ENCODE measurements at places on chromosomes 16 and 17.

DNA sequence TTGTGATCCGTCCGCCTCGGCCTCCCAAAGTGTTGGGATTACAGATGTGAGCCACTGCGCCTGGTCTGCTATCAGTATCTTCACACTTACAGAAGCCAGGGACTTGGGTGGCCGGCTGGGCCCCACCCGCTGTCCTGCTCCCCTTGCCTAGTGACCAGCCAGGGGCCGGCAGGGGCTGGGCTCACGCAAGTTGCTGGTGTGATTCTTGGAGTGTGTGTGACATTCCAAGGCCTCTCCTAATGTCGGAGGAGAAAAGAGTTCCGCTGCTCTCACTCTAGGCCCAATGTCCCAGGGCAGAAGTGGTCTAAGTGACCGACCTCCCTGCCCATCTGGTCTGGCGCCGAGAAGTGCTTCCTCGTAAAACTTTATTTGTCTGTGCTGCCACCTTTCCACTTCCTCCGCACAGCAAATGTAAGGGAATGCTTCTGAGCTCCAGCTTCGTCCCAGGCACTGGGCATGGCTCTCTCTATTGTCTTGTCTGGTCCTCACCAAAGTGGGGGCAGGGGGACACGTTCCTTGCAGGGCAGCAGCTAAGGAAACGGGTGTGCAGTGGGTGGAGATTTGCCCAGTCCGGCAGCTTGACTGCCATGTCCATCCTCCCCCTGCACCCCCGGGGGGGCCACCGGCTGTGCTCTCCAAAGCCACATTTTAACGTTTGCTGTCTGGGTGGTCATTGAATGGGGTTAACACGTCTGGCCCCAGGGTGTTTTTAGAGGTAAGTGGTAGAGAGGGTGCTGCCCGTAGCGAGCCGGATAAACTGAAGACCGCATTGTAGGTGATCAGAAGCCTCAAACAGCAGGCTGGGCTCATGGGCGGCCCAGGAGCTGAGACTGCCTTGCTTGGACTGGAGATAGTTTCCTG, 7.8 kb upstream of the GSE1 start:
- DNase-seq: no peak

GRCh38 chr16:49855822-49856671, at the start of gene ZNF423:
TSS of gene ZNF423 (minus strand) at chr16:49856112. CDS start at chr16:49855774, 338 bp downstream.
- DNase-seq: no peak

- DNase-seq: peak; percentile 54
Observed at GRCh38 chr16:85759631-85760419, 8.9 kb upstream of the C16orf74 start.

DNA sequence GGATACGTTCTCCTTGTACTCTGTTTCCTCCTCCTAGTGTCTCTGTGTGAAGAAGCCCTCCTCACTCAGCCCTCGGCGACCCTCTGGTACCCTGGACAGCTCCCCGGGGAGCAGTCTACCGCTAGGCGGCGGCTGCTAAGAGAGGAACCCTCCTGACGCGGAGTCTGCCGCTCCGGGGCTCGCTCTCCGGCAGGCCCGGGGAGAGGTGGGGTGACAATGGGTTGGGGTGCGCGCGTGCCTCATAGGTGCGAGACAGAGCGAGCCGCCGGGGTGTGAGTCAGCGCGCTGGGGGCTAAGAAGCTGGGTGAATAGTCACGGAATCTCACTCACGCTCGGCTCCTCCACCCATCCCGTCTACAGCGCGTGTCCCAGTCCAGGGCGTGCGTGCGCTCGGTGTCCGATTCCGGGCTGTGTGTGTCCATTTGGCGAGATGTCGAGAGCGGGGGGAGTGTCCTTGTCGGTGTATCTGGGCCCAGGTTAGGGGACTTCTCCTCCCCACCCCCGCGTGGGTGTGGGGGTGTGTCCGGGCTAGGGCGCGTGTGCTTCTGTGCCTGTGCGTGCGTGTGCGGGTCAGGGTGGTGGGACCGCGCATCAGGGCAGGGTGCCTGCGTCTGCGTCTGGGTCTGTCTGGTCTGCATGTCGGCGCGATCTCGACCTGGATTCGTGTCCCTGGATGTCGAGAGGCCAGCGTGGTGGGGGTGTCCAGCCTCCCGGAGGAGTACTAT, 577 bp upstream of the HS3ST2 start:
- peak; percentile 51 for DNase-seq

DNA sequence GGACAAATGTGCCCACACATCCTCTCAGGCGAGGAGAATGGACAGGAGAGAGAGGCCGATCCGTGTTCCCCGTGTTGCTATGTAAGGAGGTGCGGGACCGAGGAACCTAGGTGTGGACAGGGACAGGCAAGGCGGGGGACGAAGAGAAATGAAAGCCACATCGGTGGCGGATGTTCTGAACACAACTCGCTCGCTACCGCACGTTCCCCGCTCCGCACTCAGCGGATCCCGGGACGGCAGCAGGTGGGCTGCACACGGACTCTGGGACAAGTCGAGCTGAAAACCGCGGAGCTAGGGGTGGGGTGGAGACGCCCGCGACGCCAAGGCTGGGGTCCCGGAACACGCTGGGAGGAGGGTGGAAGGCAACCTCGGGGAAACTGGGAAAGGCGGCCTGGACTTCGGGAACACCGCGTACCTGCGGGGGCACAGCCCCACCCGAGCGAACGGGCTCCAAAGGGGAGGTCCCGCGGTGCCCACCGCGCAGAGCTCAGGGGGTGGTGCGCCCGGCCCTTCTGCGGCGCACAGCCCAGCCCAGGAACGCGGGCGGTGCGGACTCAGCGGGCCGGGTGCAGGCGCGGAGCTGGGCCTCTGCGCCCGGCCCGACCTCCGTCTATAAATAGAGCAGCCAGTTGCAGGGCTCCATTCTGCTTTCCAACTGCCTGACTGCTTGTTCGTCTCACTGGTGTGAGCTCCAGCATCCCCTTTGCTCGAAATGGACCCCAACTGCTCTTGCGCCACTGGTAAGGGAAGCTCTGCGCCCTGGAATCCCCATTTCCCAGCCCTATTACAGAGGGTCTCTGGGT, at the start of gene MT1E:
TSS of gene MT1E (plus strand) at position 642 of the 803 bp plus-strand sequence. CDS start at position 713, 71 bp downstream.
- DNase-seq: peak; percentile 44

GRCh38 chr17:5583426-5584382, 605 bp downstream of the NLRP1 start:
- DNase-seq: peak; percentile 22

- DNase-seq: peak; percentile 24
Observed at GRCh38 chr17:40485851-40486521, 15.4 kb downstream of the TNS4 start.

DNA sequence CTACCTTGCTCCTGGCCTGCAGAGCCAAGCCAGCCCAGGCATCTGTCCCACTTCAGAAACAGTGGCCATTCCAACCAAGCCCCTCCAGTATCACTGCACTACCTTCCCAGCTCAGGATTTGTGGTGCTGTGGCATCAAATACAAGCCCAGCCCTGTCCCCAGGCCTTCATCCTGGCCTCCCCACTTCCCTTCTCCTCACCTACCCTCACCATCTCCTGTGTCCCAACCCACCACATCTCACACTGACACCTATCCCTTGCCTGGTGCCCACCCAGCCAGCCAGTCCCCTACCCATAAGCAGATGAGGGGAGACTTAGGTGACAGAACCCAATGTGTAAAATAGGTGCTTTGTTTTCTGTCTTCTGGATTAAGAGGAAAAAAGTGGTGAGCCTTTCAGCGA, 66.0 kb upstream of the CDH5 start:
- no peak for DNase-seq

DNA sequence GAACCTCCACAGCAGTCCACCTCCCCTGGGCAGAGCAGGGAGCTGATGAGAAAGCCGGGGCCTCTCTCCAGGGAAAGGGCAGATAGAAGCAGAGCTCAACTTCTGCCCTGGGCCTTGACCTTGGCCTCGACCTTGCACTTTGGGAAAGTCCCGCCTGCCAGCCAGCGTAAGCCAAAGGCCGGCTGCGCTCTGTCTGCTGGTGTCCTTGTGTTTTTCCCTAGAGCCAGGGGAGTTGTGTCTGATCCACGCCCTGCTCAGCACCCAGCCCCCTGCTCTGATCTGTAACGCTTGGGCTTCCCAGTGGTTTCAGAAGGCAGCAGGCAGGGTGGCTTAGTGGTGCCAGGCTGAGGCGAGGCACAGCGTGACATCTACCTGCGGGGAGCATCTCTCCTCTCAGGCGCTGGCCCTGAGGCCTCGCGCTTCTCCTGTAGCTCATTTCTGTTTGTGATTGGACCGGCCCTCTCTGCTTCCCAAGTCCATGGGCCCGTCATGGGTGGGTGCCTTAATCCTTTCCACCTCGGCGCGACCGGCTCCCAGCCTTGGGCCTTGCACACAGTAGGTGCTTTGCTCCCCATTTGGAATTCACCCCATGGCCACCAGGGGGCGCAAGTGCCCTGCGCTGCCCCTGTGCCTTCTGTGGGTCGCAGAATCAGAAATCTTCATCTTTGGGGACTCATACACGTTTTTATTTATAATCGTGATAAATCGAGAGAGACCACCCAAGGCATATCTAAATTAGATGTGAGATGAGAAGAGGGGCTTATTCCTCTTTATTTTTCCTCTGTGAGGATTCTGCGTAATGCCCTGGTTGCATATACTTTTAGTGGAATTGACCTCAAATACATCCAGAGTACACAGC, 24.2 kb downstream of the SGSH start:
- peak; percentile 64 for DNase-seq

- DNase-seq: no peak
Observed at GRCh38 chr17:59826706-59827453, 65.9 kb downstream of the TUBD1 start.

DNA sequence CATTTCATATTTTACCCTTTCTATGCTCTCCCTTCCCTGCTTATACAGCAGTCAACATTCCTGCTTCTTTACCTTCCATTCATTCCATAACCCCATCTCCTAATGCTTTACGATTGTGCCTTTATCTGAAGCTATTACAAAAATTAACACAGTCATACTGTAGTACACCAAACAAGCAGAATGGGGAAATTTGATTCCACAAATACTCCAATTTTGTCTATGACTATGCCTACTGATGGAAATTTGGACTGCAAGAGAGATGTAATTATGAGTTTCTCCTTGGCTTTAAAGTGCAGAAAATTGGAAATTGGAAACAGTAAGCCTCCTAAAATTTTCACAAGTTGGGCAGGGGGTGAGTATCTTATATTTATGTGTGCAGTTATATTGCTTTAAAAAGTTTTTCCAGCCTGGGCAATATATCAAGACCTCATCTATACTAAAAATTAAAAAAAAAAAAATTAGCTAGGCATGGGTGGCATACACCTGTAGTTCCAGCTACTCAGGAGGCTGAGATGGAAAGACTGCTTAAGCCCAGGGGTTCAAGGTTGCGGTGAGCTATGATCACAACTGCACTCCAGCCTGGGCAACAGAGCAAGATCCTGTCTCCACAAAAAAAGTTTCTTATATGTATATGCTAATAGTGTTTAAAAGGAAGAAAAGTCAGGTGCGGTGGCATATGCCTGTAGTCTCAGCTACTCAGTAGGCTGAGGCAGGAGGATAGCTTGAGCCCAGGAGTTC, 3.0 kb downstream of the APPBP2 start:
- no peak for DNase-seq

- DNase-seq: no peak
Observed at GRCh38 chr16:66590322-66590721, 11.1 kb downstream of the CMTM2 start.

DNA sequence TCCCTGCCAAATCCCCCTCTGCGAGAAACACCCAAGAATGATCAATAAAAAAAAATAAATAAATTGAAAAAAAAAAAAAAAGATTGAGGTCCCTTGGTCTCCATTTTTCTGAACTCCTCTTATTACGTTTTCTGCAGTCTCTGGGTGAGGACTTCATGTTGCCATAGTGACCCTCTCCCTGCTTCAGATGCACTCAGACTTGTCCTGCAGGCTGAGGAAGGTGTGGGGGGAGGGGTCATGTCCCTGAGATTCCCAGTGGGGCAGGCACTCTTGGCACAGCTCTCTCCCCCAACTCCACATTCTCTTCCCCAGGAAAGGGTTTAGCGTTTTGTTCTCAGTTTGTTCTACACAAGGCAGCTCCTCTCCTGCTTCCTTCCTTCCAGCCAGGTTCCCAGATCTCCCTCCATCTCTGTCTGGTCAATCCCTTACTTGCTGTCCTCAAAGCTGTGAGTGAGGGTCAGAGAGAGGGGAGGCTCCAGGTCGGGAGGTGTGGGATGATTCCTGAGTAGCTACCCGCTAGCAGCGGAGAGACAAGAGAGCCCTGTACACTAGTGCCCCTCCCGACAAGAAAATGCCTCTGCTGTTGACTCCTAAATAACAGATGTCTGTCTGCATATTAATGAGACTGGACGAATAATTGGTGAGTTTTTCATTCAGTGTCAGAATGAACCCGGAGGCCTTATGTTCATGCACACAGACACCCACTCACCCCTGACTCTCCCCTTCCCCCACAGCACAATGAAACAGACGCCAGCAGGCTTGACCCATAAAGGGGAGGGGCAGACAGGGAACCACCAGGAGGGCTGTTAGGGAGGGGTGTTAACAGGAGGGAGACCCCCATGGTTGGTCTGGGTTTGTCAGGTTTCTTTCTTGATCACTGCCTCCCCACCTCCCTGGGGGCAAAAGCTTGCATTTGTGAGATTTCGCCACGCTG, 9.2 kb downstream of the RND2 start:
- DNase-seq: no peak

GRCh38 chr17:48545022-48545375, at the start of gene HOXB2:
TSS of gene HOXB2 (minus strand) at chr17:48545109. CDS start at chr17:48544911, 198 bp downstream.
- DNase-seq: no peak

GRCh38 chr17:58352596-58353388, 791 bp upstream of the SUPT4H1 start:
- peak; percentile 33 for DNase-seq

GRCh38 chr17:68290268-68290954, 516 bp downstream of the SLC16A6 start:
- peak; percentile 66 for DNase-seq

GRCh38 chr17:19883537-19884215, 15.9 kb upstream of the ULK2 start:
- DNase-seq: no peak

DNA sequence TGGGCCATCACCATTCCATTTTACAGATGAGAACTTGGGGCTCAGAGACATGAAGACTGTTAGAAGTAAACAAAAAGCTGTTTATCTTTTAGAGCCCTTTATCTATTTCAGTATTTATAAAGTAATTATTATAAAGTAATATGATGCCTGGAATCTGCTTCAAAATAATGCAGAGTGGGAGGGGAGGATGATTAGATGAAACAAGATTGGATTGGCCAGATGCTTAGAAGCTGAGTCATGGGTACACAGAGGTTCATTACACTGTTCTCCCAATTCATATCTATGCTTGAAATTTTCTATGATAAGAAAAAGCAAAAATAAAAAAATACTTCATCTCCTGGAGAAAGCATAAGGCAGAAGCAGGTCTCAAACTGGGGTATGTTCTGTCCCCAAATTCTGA, 29.4 kb downstream of the TOM1L2 start:
- DNase-seq: no peak

GRCh38 chr17:34859652-34860051, 101.6 kb downstream of the CCT6B start:
- no peak for DNase-seq

GRCh38 chr17:64158406-64158805, 28.5 kb upstream of the ERN1 start:
- no peak for DNase-seq
